Kidney (tissue), 22 donors: ENCODE measurements at places on chromosomes 7 and 10. TPM values are rescaled to one million over a fixed set of nuclear protein-coding genes. Genes with fewer than 3 reads are reported as not detected.

DNA sequence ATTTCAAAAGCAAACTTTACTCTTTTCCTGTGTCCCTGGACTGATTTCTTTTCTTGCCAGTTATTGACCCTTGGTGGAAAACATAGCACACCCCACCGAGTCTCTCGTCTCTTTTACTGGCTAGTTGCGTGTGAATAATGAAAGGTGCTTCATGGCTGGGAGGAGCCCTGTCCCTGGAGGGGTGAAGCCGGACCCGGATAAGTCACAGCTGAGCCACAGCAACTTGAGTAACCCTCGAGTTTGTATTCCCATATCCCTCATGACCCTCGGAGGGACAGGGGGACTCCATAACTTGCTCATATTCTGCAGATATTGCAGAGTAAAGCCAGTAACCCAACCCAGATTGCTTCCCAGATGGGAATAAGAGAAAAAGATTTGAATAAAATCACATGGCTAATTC, 147.5 kb upstream of the FRMD4A start:
- no peak for DNase-seq

- no peak for DNase-seq
Observed at GRCh38 chr7:116732788-116733694, 61.0 kb downstream of the MET start.

GRCh38 chr10:109899356-109900331, 23.7 kb downstream of the XPNPEP1 start:
- no peak for DNase-seq

- DNase-seq = no peak
Observed at GRCh38 chr10:44995914-44996669, 4.6 kb upstream of the ZNF22 start.

DNA sequence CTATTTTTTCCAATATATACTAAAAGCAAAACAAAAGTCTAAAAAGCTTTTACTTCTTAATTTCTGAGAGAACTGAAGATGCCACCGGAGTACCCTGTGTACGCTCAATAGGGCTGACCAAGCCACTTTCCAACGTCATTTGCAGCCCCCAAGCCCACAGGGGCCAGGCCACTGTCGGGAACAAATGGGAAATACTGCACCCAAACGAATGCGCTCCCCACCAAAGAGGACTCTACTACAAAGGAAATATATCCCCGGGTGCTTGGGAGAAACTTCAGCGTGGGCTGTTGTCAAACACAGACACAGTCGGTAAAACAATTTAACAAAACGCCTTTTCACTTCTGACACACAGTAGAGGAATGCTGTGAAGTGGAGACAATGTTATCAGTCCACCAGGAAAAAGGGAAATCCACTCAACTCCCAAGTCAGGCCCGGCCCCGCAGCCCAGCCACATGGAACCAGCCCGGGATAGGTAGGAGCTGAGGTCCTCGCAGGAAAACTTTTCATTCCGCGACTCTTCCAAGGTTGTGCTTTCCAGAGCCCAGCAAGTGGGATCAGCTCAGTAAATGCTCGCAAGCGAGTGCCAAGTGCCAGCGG, 1.4 kb downstream of the PARD3 start:
- DNase-seq = peak; percentile 62

GRCh38 chr10:30589441-30589840, 40.1 kb downstream of the LYZL2 start:
- DNase-seq = no peak

- no peak for DNase-seq
Observed at GRCh38 chr7:46126675-46127300, 205.7 kb upstream of the IGFBP3 start.

- DNase-seq = no peak
Observed at GRCh38 chr7:137399827-137400823, 56.6 kb upstream of the PTN start.

- DNase-seq = no peak
Observed at GRCh38 chr7:38453168-38453567, 178.0 kb downstream of the AMPH start.

The MCM10 gene
- 0.50 TPM for total RNA-seq

The KAT6B gene
- 34.2 TPM for total RNA-seq

The MRPL43 gene
- 81.5 TPM for total RNA-seq

The LYZL2 gene
- total RNA-seq = not detected

The BZW2 gene
- total RNA-seq = 49.1 TPM

The TMEM229A gene
- total RNA-seq = not detected

The RET gene
- 3.1 TPM for total RNA-seq
